ENCODE measurements at places on chromosomes 7 and 10. TPM values are rescaled to one million over a fixed set of nuclear protein-coding genes. Genes with fewer than 3 reads are reported as not detected.

DNA sequence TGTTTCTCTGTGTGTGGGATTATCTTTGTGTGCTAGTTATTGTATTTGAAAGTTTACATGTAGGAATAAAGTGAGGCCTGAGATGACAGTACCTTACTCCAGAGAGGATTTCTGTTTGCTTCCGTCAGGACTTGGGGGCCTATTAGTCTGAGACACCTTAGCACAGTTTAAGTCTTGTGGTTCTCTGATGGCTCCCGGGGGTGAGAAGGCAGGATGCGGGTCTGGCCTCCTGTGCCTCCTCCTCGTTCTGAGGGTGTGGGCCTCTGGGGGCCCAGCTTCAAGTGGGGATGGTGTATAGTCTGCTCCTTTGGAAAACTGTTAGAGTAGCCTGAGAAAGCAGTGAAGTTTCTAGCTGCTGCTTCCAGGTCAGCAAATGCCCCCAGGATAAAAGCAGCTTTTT, 12.4 kb downstream of the MTURN start:
- no peaks in the 10 kb centered on the region for H3K4me1 ChIP-seq
- no peak overlapping the region for H3K27ac ChIP-seq
- no peaks in the 10 kb centered on the region for H3K36me3 ChIP-seq
- H3K27me3 ChIP-seq, result no peaks in the 10 kb centered on the region
- H3K4me3 ChIP-seq, result no peak overlapping the region

DNA sequence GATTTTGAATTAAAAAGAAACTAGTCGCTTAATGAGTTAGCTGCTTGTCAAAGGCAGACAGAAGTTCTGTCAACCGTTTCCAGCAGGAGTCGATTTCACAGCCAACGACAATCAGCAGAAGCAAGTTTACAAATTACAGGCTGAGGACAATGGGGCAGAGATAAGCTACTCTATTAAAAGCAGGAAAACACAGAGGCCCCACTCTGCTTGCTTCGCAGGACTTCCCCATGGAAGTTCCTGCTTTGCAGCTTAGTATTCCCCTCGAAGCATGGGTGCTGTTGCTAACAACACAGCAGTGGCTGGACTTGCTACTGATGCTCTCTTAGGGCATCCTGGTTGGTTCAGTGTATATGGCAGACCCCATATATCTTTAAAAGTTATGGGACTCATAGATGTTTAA, 50.8 kb upstream of the KLF6 start:
- H3K27ac ChIP-seq, result no peak overlapping the region
- DNase-seq, result no peak
- H3K4me1 ChIP-seq, result no peaks in the 10 kb centered on the region

DNA sequence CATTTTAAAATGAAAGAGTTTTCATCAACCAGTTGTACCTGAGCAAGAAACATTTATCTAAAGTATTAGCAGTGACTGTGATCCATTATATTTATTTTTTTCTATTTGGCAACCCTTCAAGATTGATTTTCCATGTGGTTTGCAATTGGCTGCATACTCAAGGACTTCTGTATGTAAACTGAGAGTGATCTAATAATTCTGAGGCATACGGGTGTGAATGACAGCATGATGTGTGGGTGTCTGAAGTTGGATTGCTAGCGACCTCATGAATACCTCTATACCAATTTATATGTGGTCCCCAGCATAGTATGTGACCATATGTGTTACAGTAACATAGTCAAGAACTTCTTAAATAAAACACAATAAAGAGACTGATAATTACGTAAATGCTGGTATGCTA, 8.2 kb upstream of the MPP7 start:
- no peaks in the 10 kb centered on the region for H3K36me3 ChIP-seq
- no peak for DNase-seq
- no peaks in the 10 kb centered on the region for H3K27me3 ChIP-seq
- H3K4me3 ChIP-seq, result no peak overlapping the region

DNA sequence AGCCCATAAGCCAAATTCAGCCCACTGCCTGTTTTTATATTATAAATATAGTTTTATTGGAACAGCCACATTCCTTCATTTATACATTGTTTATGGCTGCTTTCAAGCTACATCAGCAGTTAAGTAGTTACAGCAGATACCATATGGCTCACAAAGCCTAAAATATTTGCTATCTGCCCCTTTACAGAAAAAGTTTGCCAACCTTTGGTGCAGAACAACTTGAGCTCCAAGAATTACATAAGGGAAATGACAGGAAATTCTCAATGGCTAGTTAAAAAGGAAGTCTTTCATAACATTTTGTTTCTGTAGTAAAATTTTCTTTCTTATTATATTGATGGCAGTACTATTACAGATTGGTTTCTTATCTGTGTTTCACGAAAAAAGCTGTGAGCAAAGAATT, 59.3 kb downstream of the COL28A1 start:
- no peaks in the 10 kb centered on the region for H3K36me3 ChIP-seq
- no peak for DNase-seq
- no peak overlapping the region for H3K27ac ChIP-seq

DNA sequence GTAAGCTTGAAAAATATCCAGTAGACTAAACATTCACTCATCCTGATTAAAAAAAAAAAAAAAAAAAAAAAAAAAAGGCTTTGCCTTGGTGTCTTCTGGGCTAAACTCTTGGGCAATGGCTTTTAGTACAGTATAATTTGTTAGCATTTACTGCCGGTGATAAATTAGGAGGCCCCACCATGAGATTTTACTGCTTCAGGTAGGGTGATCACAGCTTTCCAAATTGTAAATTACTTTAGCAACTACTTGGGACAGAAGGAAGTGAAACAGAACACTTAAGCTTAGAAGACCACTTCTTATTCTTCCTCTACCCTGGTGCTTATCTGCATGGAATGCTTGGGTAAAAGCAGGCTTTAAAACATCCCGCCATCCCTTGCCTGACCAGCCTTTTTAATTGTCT, 152.1 kb downstream of the HIBADH start:
- no peaks in the 10 kb centered on the region for H3K27me3 ChIP-seq
- H3K27ac ChIP-seq, result no peak overlapping the region
- no peaks in the 10 kb centered on the region for H3K4me1 ChIP-seq
- no peaks in the 10 kb centered on the region for H3K36me3 ChIP-seq
- H3K4me3 ChIP-seq, result no peak overlapping the region

GRCh38 chr7:108452707-108453106, 3.5 kb downstream of the NRCAM start:
- peaks cover 11% of the 10 kb centered on the region for H3K4me1 ChIP-seq
- no peak overlapping the region for H3K4me3 ChIP-seq

DNA sequence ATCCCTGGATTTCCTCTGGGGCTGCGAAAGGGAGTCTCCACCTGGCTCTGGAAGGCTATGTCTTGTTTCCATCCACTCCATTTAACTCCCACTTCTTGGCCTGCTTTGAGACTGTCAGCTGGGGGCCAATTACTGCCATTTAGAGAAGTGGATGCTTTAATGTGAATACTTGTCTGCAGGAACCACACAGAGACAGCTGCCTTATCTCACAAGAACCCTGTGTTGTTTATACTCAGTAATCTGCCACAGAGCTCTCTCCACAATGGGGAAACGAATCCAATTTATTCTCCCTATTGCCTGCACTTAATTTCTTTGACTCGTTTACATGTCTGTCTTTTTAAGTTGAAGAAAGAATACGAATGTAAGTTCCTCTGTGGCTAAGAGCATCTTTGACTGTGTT, 787.0 kb upstream of the C7orf33 start:
- H3K27ac ChIP-seq, result no peak overlapping the region
- DNase-seq, result no peak
- H3K4me3 ChIP-seq, result no peak overlapping the region
- H3K27me3 ChIP-seq, result no peaks in the 10 kb centered on the region
- no peaks in the 10 kb centered on the region for H3K4me1 ChIP-seq

DNA sequence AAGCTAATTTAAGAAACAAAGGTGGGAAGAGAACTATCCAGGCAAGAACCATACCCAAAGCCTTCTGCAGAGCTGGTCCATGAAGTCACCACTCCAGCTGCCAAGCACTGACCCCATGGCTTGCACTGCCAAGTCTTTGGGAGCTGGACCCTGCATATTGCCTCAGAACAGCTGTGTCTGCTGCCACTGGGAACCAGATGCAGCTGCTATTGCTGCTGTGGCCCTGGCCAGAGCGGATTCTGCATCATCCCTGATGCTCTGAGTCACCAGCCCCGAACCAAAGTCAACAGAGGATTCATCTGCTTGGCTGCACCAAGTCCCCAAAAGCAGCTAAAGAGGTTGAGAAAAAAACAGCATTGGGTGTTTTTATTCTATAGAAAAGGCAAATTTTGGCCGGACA, 39.2 kb upstream of the GSAP start:
- H3K36me3 ChIP-seq, result no peaks in the 10 kb centered on the region
- H3K27me3 ChIP-seq, result no peaks in the 10 kb centered on the region
- no peak overlapping the region for H3K27ac ChIP-seq
- no peaks in the 10 kb centered on the region for H3K4me1 ChIP-seq

GRCh38 chr10:110681023-110681681, 37.0 kb downstream of the RBM20 start:
- no peak overlapping the region for H3K4me3 ChIP-seq
- H3K4me1 ChIP-seq, result peaks cover 6% of the 10 kb centered on the region
- peak; percentile 69 for DNase-seq
- H3K36me3 ChIP-seq, result no peaks in the 10 kb centered on the region
- H3K27ac ChIP-seq, result no peak overlapping the region

DNA sequence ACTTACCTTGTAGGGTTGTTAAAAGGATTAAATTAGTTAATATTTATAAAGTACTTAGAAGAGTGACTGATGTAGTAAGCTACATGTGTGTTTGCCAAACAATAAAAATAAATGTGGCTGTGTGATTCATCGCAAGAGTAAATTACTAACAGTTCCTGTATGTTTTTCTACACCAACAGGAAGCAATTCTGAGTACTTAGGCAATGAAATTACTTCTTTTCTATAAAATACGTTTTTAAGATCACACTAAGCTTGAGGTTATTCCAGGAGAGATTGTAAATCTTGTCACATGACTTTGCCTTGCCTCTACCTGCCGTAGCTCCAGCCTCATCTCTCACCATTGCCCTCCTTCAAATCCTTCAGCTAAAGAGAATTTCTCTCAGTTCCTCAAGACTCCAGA, 18.1 kb upstream of the GSTK1 start:
- no peak for DNase-seq
- H3K4me1 ChIP-seq, result no peaks in the 10 kb centered on the region
- no peak overlapping the region for H3K27ac ChIP-seq
- H3K27me3 ChIP-seq, result no peaks in the 10 kb centered on the region
- H3K36me3 ChIP-seq, result no peaks in the 10 kb centered on the region

DNA sequence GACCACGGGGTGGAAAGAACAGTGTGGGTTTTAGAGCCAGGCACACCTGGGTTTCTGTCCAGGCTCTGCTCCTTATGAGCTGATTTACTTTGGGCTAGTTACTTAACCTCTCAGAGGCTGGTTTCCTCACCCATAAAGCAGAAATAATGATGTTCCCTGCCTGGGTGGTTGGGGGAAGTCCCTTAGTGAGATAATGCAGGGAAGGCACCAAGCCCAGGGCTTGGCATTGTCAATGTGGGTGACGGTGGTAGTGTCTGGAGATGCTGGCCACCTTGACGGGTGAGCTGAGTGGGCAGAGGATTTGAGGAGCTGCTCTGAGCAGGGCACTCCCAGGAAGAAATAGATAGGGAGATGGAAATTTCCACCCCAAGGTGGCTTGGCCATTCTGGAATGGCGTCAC, 65.2 kb downstream of the SH2D4B start:
- no peak for DNase-seq
- no peaks in the 10 kb centered on the region for H3K4me1 ChIP-seq
- no peaks in the 10 kb centered on the region for H3K36me3 ChIP-seq
- H3K4me3 ChIP-seq, result no peak overlapping the region

- no peak for DNase-seq
- H3K4me1 ChIP-seq, result no peaks in the 10 kb centered on the region
- H3K27ac ChIP-seq, result no peak overlapping the region
- no peaks in the 10 kb centered on the region for H3K27me3 ChIP-seq
- no peak overlapping the region for H3K4me3 ChIP-seq
- peaks cover 6% of the 10 kb centered on the region for H3K36me3 ChIP-seq
These were observed 67.2 kb downstream of the EPC1 start for GRCh38 chr10:32279795-32280194.

- no peaks in the 10 kb centered on the region for H3K36me3 ChIP-seq
- H3K27me3 ChIP-seq, result no peaks in the 10 kb centered on the region
- no peak for DNase-seq
- no peak overlapping the region for H3K4me3 ChIP-seq
- no peak overlapping the region for H3K27ac ChIP-seq
These were observed 141.9 kb upstream of the KLF6 start for GRCh38 chr10:3926675-3927525.

GRCh38 chr10:98224509-98224908, 43.5 kb downstream of the LOXL4 start:
- no peak overlapping the region for H3K27ac ChIP-seq
- no peak overlapping the region for H3K4me3 ChIP-seq
- H3K4me1 ChIP-seq, result no peaks in the 10 kb centered on the region
- DNase-seq, result no peak

- H3K4me3 ChIP-seq, result no peak overlapping the region
- H3K4me1 ChIP-seq, result peaks cover 3% of the 10 kb centered on the region
- H3K27me3 ChIP-seq, result no peaks in the 10 kb centered on the region
- no peak for DNase-seq
These were observed 14.1 kb upstream of the NT5C2 start for GRCh38 chr10:103207141-103207540.

DNA sequence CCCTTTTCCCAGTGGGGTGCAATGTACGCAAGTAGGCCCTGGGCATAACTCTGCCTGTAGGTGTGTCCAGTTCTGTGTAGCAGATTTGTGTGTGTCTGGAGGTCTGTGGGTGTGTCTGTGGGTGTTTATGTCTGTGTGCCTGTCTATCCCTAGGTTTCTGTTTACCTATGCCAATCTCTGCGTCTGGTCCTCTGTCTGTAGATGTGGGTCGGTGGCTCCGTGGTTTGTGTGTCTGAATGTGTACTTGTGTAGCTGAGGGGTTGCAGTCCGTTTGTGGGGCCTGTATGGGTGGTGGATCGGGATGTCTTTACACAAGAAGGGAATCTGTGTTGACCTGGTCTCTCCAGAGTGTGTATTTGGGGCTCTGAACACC, 932 bp downstream of the NYAP1 start:
- peaks cover 8% of the 10 kb centered on the region for H3K4me1 ChIP-seq
- H3K36me3 ChIP-seq, result peaks cover 9% of the 10 kb centered on the region
- H3K27ac ChIP-seq, result no peak overlapping the region
- no peak for DNase-seq
- H3K27me3 ChIP-seq, result no peaks in the 10 kb centered on the region
- peak overlapping the region; percentile 80 for H3K4me3 ChIP-seq

Gene C10orf53
- total RNA-seq, result not detected

Gene MBLAC1
- 1.7 TPM for total RNA-seq

Gene CFTR
- total RNA-seq, result 1.7 TPM

Gene ZCWPW1
- total RNA-seq, result 1.4 TPM

Gene EGR2
- 2.1 TPM for total RNA-seq

Gene TSPAN15
- 11.6 TPM for total RNA-seq

Gene FAM131B
- total RNA-seq, result 38.2 TPM

Gene FZD8
- 8.6 TPM for total RNA-seq

Gene SFRP4
- not detected for total RNA-seq
